ENCODE measurements at places on chromosomes 3 and 15.

GRCh38 chr3:97721446-97721845 is 43.1 kb upstream of the ARL6 start:
- no peak for DNase-seq

- DNase-seq: peak; percentile 82
These were observed 611.9 kb upstream of the CCDC54 start for GRCh38 chr3:106765342-106765741.

- DNase-seq: no peak
These were observed 5.4 kb downstream of the PFN2 start for GRCh38 chr3:149965278-149965677.

DNA sequence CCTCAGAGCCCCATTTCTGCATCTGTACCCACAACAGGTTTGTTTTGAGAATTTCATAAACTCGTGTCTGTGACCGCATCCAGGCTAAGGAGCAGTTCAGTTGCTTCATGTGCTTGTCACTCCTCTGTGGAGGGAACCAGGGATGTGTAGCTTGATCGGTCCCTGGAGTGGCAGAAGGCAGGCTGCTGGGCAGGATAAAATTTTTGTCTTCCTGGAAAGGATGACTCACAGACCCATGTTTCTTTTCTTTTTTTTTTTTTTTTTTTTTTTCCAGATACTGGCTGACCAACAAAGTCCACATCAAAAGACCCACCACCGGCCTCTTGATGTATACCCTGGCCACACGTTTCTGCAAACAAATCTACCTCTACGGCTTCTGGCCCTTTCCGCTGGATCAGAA is 70.1 kb downstream of the ST8SIA2 start:
- peak; percentile 72 for DNase-seq

DNA sequence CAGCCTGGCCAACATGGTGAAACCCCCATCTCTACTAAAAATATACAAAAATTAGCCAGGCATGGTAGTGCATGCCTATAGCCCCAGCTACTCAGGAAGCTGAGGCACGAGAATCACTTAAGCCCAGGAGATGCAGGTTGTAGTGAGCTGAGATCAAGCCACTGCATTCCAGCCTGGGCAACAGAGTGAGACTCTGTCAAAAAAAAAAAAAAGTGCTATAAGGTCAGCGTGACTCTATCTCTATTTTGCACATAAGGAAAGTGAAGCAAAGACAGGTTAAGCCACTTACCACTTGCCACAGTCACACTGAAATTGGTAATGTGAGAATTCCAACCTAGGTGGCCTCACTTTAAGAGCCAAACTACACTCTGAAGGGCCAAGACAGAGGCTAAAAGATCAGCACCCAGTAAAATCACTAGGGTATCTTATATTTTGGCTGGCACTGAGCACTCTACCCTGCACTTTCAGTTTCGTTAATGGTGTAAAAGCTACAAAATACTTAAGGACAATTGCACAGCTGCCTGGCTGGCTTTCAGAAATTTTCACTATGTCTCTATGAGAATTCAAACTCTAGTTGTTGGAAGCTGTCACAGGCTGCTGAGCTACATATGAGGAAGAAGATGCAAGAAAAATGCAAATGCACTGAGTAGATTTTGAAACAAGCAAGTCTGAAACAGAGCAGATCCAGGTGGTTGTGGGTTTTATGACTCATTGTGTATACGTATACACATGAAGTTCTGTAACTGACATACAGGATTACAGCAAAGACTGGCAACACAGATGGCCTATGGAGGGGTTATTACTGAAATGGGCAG is 32.7 kb downstream of the TRANK1 start:
- DNase-seq: peak; percentile 62

DNA sequence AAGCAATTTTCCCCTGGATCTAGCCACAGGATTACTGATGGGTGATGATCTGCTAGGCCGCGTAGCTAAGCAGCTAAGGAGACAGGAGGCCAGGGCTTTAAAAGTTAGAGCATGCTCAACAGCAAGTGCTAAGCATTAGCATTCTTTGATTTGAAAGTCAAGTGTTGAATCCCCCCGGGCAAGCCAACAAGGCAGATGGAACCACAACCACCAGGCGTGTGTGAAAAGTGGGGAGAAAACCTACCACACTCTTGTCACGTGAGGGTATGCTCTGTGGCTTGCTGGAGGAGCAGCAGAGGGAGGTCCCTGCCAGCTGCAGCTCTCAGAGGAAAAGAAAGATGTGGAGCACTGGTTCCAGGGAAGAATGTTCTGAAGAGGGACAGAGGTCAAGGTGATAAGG is 20.9 kb downstream of the SLC51A start:
- DNase-seq: no peak

GRCh38 chr15:87736891-87737389 is 519.6 kb downstream of the NTRK3 start:
- DNase-seq: no peak

- no peak for DNase-seq
These were observed 68.0 kb upstream of the MBNL1 start for GRCh38 chr3:152200476-152201420.

- DNase-seq: no peak
These were observed 262.9 kb downstream of the CTNNB1 start for GRCh38 chr3:41462103-41462691.

DNA sequence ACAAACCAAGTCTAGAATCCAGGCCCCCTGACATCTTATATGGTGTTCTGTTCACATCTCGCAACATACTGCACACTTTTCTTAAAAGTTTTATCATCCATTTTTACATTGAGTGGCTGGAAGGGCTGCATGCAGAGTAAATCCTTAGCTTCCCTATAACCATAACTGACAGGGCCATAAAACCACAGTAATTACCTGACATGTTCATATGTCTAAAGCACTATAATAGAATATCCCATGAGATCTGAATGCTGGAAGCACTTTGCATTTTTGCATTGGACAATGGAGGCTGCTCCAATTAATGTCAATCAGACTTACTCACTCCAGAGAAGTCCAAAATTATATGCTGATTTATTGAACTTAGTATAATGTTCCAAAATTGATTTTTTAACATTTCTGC is 86.6 kb upstream of the HES1 start:
- DNase-seq: no peak

DNA sequence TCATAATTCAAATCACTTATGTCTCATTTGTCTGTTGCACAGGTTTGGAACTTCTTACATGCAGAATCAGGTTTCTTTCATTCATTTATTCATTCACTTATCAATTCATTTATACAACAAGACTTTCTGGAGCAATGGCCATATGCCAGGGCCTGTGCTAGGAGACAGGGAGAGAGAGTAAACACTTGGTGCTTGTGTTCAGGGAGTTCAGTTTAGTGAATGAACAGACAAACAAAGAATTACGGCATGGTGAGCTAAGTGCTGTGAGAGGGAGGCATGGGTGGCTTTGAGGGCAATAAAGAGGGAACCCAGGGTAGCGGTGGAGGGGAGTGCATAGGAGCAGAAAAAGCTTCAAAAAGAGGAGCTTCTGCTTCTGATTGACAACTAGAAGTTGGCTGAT is 8.5 kb upstream of the IREB2 start:
- DNase-seq: no peak

DNA sequence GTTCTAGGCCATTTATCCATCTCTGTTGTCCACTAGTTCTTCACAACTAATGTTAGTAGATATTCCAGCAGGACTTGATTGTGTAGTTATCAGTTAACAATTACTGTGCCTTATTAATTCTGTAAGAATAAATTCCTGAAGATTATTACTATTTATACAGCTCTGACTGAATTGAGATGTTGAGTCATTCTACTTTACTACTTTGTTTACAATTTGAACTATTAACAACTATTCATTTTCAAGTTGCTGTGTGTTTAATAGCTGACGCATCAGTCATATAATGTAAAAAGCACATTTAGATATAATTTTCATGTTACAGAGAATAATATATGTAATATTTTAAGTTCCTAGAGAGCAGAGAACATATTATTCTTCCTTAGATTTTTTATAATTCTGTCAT is 21.1 kb downstream of the DZIP3 start:
- DNase-seq: no peak

DNA sequence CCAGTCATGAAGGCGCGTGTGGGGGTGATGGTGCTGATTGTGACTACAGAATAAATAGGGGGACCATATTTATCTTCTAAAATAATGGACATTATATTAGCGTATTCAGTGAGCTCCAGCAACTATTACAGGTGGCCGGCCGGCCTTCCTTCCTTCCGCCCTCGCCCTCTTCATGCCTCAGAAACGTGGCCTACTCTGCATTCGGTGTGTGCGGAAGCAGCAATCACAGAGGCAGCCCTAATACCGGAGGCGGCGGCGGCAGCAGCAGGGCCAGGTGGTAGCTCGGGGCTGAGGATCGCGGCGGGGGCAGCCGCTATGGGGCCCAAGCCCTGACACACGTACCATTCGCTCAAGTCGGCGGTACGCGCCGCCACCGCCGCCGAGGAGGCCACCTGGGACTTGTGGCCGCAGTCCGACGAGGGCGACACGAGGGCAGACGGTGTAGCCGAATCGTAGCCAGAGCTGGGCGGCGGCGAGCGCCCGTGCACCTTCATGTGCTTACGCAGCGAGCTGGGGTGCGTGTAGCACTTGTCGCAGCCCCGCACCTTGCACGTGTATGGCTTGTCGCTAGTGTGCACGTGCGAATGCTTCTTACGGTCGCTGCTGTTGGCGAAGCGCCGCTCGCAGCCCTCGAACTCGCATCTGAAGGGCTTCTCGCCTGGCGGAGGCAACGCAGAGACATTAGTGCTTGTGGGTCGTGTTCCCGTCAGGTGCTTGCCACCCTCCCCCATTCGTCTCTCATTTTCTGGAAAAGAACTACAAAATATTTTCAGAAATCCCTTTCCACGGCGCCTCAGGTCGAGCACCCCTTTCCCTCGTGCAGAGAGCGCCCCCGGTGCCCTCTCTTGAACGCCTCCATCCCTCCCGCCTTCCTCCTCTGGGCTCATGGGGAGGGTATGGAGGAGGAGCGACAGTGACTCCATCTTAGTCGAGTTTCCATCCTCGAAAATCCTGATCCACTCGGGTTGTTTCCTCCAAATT is 15.5 kb downstream of the ZIC4 start:
- DNase-seq: no peak

DNA sequence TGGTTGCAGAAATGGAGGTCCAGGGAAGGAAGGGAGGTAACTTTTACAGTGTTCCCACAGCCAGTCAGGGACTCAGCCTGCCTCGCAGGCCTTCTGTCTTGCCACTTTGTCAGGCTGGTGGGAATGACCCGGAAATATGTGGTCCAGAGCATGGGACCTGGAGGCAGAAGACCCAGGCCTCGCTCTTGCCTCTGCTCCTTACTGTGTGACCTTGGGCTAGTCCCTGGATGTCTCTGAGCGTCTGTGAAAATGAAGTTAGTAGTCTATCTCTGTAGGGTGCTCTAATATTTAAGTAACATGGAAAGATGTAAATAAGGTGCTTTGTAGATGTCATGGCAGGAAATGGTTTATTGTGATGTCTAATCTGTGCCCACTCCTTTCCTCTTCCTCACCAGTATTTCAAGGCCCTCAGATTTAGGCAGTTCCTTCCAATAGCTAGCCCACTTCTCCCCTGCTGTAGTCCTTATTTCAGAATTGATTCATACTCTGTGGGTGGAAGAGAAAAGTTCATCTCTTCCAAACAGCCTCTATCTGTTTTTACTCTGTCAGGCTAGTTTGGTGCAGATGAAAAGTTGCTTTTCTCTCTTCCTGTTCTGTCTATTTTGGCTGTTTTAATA is 9.1 kb downstream of the CORO2B start:
- no peak for DNase-seq

DNA sequence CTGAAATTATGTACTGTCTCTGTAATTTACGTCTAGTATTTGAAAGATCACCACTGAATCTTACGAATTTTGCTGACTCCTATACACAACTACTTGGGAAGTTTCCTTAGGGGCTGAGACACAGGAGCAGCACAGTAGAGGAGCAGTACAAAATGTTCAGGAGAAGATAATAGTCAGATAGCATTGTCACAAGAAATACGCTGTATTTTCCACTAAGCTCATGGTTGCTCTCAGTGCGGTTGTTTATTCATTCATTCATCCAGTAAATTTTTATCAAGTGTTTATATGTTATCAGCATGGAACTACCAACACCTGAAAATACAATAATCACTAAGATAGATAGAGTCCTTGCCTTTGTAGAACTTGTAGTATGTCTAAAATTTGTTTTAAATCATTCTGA is 34.5 kb downstream of the ALCAM start:
- no peak for DNase-seq

GRCh38 chr3:94365006-94365405 is 302.1 kb downstream of the NSUN3 start:
- no peak for DNase-seq

DNA sequence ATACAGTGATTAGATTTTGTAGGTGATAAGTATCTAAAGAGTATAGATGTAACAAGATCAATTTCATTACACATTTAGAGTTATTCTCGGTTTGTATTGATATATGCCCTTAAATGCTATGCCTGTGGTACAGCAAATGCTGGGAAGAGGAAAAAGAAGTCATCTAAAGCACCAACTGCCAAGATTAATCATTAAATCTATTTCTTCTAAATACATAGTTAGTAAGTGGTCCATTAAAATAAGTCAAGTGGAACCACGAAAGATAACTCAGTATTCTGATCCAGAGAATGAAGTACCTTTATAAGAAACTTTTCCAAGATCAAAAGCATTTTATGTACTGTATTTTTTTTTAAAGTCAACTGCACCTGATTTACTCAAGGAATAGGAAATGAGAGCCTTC is 142.1 kb upstream of the CGNL1 start:
- DNase-seq: no peak

GRCh38 chr15:68205954-68206539 is 915 bp upstream of the CALML4 start:
- no peak for DNase-seq

- no peak for DNase-seq
These were observed 61.8 kb downstream of the ZBTB20 start for GRCh38 chr3:115085197-115085865.

DNA sequence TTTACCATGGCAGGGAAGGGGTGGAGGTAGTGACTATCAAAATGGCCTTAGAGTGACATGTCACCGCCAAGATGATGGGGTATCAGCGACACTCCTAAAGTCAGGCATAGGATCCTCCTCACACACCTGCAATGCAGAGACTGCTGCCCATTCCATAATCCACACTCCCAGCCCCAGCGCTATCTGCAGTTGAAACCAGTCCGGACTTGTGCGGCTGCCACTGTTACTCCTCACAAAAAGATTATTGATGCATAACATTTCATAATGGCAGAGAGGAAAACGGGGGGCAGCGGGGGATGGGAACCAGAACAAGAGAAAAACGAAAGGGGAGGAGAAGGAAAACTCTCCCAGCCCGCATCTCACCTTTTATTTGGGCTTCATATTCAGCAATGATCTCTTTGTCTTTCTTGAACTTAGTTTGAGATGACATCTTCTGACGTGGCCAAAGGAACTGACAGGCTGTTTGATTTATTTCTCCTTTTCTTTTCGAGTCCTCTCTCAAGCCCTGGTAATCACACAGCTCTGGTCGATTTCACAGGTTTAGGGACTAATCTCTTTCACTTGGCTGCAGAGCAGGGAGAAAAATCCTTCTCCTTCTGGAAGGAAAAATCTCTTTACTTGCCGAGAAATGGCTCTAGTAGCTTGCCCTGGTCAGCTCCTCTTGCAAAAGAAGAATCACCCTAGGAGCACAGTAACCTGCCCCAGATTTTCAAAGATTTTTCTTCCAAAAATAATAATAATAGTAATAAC is 749 bp downstream of the SRGAP3 start:
- DNase-seq: no peak

GRCh38 chr15:52014616-52015015 is 4.4 kb upstream of the MAPK6 start:
- no peak for DNase-seq
